Umbilical cord (tissue), 2 donors: ENCODE measurements at places on chromosomes 5 and 9. TPM values are rescaled to one million over a fixed set of nuclear protein-coding genes. Genes with fewer than 3 reads are reported as not detected.

GRCh38 chr9:88741335-88741734 is 206.4 kb downstream of the NXNL2 start:
- no peak for DNase-seq

SPATA31E1 gene
- total RNA-seq, result 2.9 TPM

DNA sequence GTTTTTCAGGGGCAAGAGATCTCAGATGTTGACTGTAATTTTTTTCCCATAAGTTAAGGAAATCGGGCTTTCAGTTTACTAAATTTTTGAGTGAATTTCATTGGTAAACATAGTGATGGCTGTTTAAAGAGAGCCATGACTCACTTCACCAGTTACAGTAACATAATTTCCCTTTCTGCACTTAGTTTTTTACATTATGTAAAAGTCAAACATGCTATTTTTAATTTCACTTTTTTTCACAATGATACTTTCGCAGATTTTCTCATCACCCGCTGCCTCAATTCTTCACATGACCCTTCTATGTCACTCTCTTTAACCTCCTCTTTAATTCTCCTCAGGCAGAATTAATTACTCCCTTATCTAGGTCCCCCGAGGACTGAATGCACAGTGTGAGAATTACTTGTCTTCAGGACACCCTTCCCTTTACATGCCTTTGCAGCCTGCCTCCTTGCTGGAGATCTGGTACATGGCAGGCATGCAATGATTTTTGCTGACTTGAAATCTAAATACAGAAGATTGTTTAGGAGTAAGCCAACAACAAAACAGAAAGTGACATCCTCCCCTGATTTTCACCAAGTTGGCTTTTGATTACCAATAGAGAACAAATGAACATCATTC is 217.5 kb upstream of the S1PR3 start:
- DNase-seq, result peak; percentile 31

GRCh38 chr5:164356790-164357189 is 851.4 kb downstream of the MAT2B start:
- no peak for DNase-seq

RECK gene
- 12.0 TPM for total RNA-seq
